ENCODE measurements at places on chromosomes 6 and 20.

GRCh38 chr6:161169696-161170095 lies 104.2 kb downstream of the AGPAT4 start:
- H3K27ac ChIP-seq = no peak overlapping the region
- no peak for DNase-seq
- no peaks in the 10 kb centered on the region for H3K36me3 ChIP-seq
- no peaks in the 10 kb centered on the region for H3K27me3 ChIP-seq
- no peaks in the 10 kb centered on the region for H3K4me1 ChIP-seq

GRCh38 chr6:22036699-22037098 lies 260.1 kb downstream of the PRL start:
- no peak overlapping the region for H3K27ac ChIP-seq
- no peaks in the 10 kb centered on the region for H3K27me3 ChIP-seq
- no peaks in the 10 kb centered on the region for H3K36me3 ChIP-seq
- no peak for DNase-seq

DNA sequence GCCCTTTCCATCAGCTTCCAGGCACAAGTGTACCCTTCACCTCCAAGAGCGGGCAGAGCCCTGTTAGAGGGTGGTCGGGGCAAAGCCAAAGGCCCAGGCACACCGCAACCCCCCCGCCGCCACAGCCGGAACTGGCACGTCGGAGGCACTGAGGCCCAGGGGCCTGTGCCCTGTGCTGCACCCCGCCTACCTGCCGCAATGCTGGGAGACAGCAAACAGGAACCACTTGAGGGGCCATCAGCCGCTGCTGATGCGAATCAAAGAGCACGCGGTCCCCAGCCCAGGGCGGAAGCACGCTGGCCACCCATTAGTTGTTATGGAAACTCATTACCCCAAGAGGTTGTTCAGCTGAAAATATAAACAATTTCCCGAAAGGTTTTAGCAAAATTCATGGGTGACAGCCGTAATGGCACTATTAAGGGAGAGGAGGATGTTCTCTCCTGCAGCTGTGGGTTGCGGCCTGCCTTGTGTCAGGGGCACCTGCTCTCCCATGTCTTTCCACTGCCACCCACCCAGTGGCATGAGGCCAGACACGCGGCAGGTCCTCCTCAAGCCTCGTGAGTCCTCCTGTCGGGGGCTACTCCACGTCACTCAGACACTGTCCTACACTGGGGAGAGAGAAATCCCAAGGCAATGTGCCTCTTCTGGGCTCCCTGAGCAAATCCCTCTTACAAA lies 65.3 kb downstream of the EDN3 start:
- H3K4me3 ChIP-seq = no peak overlapping the region
- no peaks in the 10 kb centered on the region for H3K36me3 ChIP-seq
- no peak overlapping the region for H3K27ac ChIP-seq
- no peak for DNase-seq
- H3K27me3 ChIP-seq = peaks cover 4% of the 10 kb centered on the region

DNA sequence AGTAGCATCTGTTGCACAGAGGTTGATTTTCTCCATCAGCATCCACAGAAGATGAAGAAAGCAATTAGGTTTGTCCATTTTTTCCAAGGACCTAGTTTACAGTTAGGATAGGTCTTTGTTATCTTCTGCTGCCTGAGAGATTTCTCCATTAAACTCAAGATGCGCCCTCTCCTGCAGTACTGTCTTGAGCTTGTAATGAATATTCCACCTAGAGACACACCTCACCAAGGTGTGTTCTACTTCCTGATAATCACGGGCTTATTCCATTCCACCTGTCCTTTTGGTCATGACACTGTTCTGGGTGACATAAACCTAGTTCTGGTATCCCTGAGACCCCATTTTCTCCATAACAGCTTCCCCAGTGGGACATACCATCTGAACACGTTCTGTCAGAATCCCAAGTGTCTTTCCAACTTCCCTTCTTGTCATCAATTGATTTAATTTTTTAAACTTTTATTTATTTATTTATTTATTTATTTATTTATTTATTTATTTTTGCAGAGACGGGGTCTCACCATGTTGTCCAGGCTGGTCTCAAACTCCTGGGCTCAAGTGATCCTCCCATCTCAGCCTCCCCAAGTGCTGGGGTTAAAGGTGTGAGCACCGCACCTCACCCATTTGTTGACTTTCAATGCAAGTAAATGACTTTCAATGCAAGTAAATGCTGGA lies 75.6 kb upstream of the HS3ST5 start:
- no peaks in the 10 kb centered on the region for H3K36me3 ChIP-seq
- no peak for DNase-seq
- no peaks in the 10 kb centered on the region for H3K27me3 ChIP-seq
- no peaks in the 10 kb centered on the region for H3K4me1 ChIP-seq
- no peak overlapping the region for H3K4me3 ChIP-seq
- H3K27ac ChIP-seq = no peak overlapping the region

DNA sequence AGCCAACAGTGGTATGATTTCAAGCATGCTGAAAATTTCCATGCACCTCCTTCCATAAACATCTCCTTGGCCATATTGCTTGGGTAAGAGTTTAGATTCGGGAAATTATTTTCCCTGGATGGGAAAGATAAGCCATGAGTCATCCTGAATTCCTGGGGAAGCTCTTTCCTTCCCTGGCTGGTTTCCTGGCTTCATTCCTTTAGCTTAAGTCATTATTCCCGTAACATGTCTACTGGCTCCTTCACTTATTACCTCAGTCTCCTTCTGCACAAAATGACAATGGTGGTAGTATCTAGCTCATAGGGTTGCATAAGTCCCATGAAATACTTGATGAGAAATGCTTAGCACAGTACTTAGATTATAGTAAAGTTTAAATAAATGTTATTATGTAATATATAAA lies 27.6 kb downstream of the TINAG start:
- H3K27me3 ChIP-seq = no peaks in the 10 kb centered on the region
- no peak for DNase-seq
- no peak overlapping the region for H3K4me3 ChIP-seq
- no peaks in the 10 kb centered on the region for H3K36me3 ChIP-seq
- H3K4me1 ChIP-seq = no peaks in the 10 kb centered on the region

DNA sequence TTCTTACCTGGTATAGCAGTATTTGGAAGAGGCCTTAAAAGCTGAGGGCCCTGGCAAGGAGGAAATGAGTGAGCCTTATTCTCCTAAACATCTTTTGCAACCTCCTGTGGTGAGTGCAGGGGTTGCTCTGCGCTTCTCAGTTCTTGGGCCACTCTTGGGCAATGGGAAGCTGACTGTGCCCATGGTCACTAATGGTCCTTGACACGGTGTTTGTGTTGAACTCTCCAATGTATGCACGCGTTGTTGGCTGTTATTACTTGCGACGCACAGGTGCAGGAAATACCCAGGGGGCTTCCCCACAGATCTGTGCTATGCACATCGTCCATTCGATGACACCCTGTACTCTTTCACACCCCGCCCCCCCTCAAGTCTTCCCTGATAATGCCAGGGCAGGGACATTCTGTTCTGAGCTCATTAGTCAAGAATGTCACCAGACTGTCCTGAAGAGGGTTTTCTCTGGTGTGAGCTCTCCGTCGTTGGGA lies 79.7 kb downstream of the EDN1 start:
- H3K4me1 ChIP-seq = no peaks in the 10 kb centered on the region
- no peak overlapping the region for H3K27ac ChIP-seq
- no peak for DNase-seq

DNA sequence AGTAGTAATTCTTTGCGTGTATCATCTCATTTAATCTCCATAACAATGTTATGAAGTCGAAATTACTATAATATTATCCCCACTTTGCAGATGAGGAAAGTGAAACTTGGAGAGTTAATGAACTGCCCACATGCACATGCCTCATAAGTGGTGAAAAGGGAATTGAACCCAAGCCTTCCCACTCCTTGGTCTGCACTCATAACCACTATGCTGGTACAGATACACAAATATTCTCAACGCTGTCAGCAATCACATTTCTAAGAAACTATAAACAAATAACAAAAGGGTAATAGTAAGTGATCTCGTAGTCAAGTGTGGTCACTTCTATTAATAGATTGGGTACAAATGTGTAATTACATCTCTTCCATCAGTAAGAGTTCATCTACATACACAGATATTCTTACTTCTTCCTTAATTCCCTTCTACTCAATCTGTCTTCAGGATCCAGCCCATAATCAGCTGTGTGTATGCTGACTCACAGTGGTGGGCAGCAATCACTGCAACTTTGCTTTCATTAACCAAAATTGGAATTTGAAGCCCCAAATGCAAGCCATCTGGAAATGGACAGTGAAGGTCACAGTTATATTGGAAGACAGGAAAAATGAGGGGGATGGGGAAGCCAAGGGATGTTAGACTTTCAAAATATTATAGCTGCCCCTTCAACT lies 6.6 kb downstream of the PRSS35 start:
- no peaks in the 10 kb centered on the region for H3K4me1 ChIP-seq
- no peak for DNase-seq
- no peaks in the 10 kb centered on the region for H3K36me3 ChIP-seq
- H3K27me3 ChIP-seq = no peaks in the 10 kb centered on the region

- H3K27ac ChIP-seq = no peak overlapping the region
- H3K4me3 ChIP-seq = no peak overlapping the region
- DNase-seq = no peak
- H3K36me3 ChIP-seq = no peaks in the 10 kb centered on the region
- no peaks in the 10 kb centered on the region for H3K4me1 ChIP-seq
Measured at GRCh38 chr6:2695454-2696095, 55.1 kb downstream of the MYLK4 start.

GRCh38 chr20:25276533-25277050 lies 28.7 kb downstream of the PYGB start:
- H3K27ac ChIP-seq = no peak overlapping the region
- no peaks in the 10 kb centered on the region for H3K27me3 ChIP-seq
- peaks cover 57% of the 10 kb centered on the region for H3K36me3 ChIP-seq

DNA sequence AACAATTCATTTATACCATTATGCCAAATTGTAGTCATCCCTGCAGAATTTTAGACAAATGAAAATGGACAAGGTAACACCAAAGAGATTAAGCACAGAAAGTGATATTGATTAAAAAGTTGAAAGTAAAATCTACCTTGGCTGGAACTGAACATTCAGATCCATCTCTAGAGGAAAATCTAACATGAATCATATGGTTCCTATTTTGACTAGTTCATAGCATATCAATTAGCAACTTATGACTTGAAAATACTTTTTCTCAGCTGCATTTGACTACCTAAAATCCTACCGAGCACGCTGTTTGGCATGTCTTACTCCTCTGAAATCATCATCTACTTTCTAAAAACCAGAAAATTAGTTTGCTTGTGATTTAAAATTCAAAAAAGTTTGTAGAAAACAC lies 22.6 kb downstream of the PSMB9 start:
- peaks cover 4% of the 10 kb centered on the region for H3K36me3 ChIP-seq
- H3K4me3 ChIP-seq = no peak overlapping the region
- H3K27ac ChIP-seq = no peak overlapping the region
- H3K27me3 ChIP-seq = no peaks in the 10 kb centered on the region
- H3K4me1 ChIP-seq = no peaks in the 10 kb centered on the region

DNA sequence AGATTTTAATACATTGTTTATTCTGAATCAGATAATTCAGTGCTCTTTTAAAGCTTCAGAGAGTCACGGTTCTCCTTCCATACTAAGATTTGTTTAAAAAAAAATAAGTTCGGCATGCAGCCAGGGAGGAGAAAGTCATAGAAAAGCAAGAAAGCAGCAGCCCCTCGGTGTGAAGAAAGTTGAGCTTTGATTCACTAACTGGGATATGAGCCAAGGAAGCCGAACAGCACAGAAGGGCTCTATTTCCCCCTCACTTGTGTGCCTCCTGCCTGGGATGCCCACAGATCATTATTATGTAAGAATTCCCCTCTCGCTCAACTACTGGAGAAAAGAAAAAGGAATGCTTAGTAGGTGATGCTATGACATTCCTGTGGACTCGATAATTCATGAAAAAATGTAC lies 69.3 kb upstream of the SYNJ2 start:
- no peaks in the 10 kb centered on the region for H3K27me3 ChIP-seq
- no peak for DNase-seq
- no peaks in the 10 kb centered on the region for H3K4me1 ChIP-seq
- no peak overlapping the region for H3K4me3 ChIP-seq

GRCh38 chr6:34859951-34860350 lies 27.9 kb downstream of the TAF11 start:
- no peak for DNase-seq
- no peak overlapping the region for H3K4me3 ChIP-seq
- no peak overlapping the region for H3K27ac ChIP-seq
- no peaks in the 10 kb centered on the region for H3K4me1 ChIP-seq
- no peaks in the 10 kb centered on the region for H3K27me3 ChIP-seq
- peaks cover 44% of the 10 kb centered on the region for H3K36me3 ChIP-seq

GRCh38 chr6:157226761-157227160 lies 96.6 kb downstream of the TMEM242 start:
- H3K36me3 ChIP-seq = no peaks in the 10 kb centered on the region
- H3K4me1 ChIP-seq = peaks cover 35% of the 10 kb centered on the region
- no peak overlapping the region for H3K27ac ChIP-seq
- no peak for DNase-seq
- H3K27me3 ChIP-seq = no peaks in the 10 kb centered on the region

DNA sequence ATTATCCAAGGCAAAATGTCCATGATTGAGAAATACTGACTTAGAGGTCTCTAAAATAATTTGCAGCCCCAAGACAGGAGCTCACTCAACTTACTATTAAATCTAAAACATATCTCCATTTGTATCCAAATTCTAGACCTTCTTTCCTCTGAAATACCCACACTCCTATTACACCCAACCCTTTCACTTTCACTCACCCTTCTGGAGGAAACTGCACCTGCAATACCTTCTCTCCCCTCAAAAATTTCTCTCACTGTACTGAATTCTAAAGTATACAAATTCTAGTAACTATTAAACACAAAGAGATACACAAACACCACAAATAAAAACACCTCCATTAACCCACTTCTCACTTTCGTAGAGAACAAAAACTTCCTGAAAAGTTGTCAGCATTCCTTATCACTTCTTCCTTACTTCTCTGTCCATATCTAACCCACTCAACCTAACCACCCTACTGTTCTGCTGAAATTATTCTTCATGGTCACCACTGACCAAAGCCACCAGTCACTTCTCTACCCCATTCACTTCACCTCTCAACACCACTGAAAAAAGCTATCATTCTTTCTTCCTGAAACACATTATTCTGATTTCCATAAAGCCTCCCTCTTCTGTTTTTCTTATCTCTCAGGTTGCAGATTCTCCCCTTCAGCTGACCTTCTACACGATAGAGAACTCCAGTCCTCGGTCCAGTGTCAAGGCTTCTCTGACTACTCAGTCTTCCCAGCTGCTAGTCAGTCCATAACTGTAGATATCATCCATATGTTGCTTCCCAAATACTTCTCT lies 12.0 kb downstream of the LMBRD1 start:
- DNase-seq = no peak
- H3K4me1 ChIP-seq = no peaks in the 10 kb centered on the region
- H3K27me3 ChIP-seq = no peaks in the 10 kb centered on the region
- H3K4me3 ChIP-seq = no peak overlapping the region
- H3K27ac ChIP-seq = no peak overlapping the region

GRCh38 chr20:62832212-62832922 lies 15.5 kb downstream of the COL9A3 start:
- DNase-seq = no peak
- H3K36me3 ChIP-seq = no peaks in the 10 kb centered on the region
- no peaks in the 10 kb centered on the region for H3K27me3 ChIP-seq

- no peak overlapping the region for H3K27ac ChIP-seq
- no peaks in the 10 kb centered on the region for H3K36me3 ChIP-seq
- H3K4me3 ChIP-seq = no peak overlapping the region
- DNase-seq = no peak
- no peaks in the 10 kb centered on the region for H3K4me1 ChIP-seq
Measured at GRCh38 chr6:14348389-14348788, 230.8 kb downstream of the CD83 start.
